ENCODE measurements at places on chromosomes 7 and 10.
A peak's percentile ranks its signal among the peaks of the same experiment; 100 is the strongest.

- DNase-seq, result no peak
- H3K4me3 ChIP-seq, result no peak overlapping the region
- no peak overlapping the region for H3K27ac ChIP-seq
- H3K36me3 ChIP-seq, result peaks cover 16% of the 10 kb centered on the region
Observed at GRCh38 chr7:16636555-16637101, 8.9 kb downstream of the ANKMY2 start.

DNA sequence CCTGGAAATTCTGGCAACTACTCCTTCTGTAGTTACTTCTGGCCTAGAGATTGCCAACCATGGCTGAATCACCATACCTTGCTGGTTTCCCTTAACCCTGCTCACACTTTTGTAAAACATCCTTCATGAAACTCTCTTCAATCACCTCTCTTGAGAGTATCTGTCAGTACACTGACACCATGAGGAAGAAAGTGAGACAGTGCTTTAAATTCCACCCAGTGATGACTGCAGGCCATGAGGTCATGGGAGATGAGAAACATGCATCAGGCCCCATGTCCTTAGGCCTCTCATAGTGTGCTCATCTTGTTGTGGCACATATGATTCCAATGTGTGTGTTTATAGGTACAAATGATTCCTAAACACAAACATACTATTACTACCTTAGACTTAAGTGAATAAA, 24.6 kb upstream of the NAMPT start:
- H3K27me3 ChIP-seq, result peaks cover 10% of the 10 kb centered on the region
- H3K36me3 ChIP-seq, result no peaks in the 10 kb centered on the region
- DNase-seq, result no peak

DNA sequence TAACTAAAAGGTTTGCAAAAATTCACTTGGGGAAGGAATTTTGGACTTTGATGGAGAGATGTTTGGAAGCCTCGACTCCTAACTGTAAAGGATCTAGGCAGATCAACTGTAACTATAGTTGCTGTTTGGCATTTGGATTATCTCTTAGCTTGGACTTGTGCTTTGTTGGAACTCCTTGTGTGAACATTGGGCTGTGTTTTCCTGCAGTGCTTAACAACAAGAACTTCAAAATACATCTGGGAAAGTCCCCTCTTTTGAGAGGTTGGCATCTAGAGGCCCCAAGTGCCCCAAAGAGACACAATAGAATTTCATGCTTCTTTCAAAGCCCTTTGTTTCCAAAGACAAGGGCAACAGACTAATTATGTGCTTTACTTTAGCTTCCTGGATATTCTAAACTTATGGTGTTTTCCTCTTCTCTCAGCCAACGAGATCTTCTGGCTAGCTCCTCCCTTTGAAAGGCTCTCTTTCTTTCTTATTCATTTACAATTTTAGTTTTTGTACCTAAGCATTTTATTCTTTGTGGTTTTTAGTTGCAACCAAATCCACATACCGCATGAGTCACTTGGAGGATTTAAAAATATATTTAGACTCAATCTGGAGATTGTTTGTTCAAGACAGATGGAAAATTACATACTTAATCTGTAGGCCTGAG, 11.6 kb downstream of the ABCA13 start:
- H3K4me3 ChIP-seq, result no peak overlapping the region
- no peaks in the 10 kb centered on the region for H3K4me1 ChIP-seq
- H3K27ac ChIP-seq, result no peak overlapping the region
- no peaks in the 10 kb centered on the region for H3K36me3 ChIP-seq
- H3K27me3 ChIP-seq, result no peaks in the 10 kb centered on the region

GRCh38 chr7:157496416-157497275, 159.8 kb downstream of the DNAJB6 start:
- no peak for DNase-seq
- H3K36me3 ChIP-seq, result peaks cover 6% of the 10 kb centered on the region
- H3K4me3 ChIP-seq, result no peak overlapping the region
- H3K27ac ChIP-seq, result no peak overlapping the region
- peaks cover 47% of the 10 kb centered on the region for H3K4me1 ChIP-seq

DNA sequence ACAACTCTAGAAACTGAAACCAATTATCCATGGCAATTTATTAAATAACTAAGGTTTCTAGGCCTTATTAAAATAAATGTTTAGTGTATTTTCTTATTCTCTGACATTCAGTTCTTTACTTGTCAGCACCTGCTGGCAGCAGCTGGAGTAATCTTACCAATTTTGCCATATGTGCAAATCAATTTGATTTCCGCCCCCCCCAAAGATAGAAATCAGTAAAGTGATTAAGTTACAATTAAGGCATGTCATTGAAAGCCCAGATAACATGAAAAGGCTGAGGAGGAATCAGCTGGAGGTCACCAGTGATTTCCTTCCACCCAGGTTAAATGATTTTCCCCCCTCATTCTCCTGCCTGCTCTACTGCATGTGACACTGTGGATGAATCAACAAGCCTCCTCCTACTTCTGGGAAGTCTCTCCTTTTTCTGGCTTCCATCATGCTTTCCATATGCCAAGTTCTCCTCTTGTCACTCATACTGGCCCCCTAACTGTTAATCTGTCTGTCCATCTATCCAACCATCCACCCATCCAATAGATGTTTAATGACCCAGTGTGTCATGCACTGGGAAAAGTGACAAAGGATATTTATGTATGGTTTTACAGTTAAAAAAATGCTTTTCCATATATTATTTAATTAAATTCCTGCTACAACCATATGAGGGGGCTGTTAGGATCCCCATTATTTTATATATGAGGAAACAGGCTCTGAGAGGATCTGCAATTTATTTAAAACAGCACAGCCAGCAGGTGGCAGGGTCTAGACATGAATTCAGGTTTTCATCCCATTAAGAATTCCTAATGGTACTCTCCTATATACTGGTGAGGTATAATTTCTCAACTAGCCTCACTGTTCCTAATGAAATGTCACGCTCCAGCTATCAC, 116.5 kb downstream of the ATXN7L1 start:
- H3K4me1 ChIP-seq, result peaks cover 23% of the 10 kb centered on the region
- H3K27ac ChIP-seq, result no peak overlapping the region
- H3K36me3 ChIP-seq, result no peaks in the 10 kb centered on the region
- H3K27me3 ChIP-seq, result no peaks in the 10 kb centered on the region

DNA sequence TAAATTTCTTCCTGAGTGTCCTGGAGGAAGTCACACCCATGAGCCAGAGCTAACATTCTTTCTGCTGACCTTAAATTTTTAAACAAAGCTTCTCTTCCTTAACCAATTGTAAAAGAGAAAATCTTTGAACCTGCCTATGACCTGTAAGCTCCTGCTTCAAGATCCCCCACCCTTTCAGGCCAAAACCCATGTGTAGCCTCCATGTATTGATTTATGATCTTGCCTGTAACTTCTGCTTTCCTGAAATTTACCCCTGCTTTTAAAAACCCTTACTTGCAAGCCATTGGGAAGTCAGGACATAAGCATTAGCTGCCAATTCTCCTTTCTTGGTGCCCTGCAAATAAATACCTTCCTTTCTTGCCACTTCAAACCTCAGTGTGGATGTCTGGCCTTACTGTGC, 68.5 kb upstream of the HECTD2 start:
- no peaks in the 10 kb centered on the region for H3K27me3 ChIP-seq
- DNase-seq, result no peak
- H3K36me3 ChIP-seq, result no peaks in the 10 kb centered on the region
- H3K4me1 ChIP-seq, result no peaks in the 10 kb centered on the region
- no peak overlapping the region for H3K4me3 ChIP-seq

GRCh38 chr10:60257767-60258428, 131.8 kb downstream of the ANK3 start:
- no peaks in the 10 kb centered on the region for H3K27me3 ChIP-seq
- no peaks in the 10 kb centered on the region for H3K36me3 ChIP-seq
- DNase-seq, result no peak
- H3K4me1 ChIP-seq, result peaks cover 1% of the 10 kb centered on the region

GRCh38 chr10:6313111-6313895, 110.6 kb downstream of the PFKFB3 start:
- H3K4me3 ChIP-seq, result no peak overlapping the region
- H3K4me1 ChIP-seq, result peaks cover 7% of the 10 kb centered on the region
- H3K27ac ChIP-seq, result no peak overlapping the region
- no peaks in the 10 kb centered on the region for H3K36me3 ChIP-seq

DNA sequence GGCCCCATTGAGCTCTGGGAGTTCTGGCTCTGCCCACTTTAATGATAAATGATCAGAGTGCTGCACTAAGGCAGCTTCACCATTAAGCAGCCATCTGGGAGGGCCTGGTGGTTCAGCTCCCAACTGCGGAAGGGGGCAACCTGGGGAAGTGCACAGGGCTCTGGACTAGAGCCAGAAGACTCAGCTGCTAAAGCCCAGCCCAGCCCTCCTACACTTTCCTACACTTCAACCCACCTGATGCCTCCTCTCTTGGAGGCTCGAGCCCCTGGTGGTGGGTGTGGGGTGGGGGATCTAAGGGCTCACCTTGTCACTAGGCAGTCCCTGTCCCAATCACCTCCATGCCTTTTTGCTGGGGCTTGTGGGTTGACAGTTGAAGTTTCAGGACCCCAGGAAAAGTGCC, 60.6 kb upstream of the ANTXRL start:
- H3K27ac ChIP-seq, result no peak overlapping the region
- no peaks in the 10 kb centered on the region for H3K27me3 ChIP-seq
- no peak overlapping the region for H3K4me3 ChIP-seq
- peaks cover 10% of the 10 kb centered on the region for H3K4me1 ChIP-seq
- H3K36me3 ChIP-seq, result peaks cover 6% of the 10 kb centered on the region
- peak; percentile 0 for DNase-seq

DNA sequence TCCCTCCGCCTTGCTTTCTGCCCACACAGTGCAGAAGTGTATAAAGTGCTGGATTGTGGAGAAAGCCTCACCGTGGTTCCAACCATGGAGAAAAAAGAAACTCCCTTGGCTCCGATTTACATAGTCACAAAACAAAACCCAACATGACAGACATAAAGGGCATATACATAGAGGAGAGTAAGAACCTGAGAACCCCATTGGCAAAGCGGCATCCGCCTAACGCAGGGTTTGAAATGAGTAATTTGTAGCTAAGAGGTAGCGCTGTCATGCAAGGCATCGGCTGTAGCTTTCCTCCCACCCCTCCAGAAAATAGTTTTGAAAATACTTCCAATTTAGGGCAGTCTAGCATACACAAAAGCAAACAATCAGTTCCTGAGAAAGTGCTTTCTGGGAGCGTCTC, 126.0 kb upstream of the NRBF2 start:
- no peaks in the 10 kb centered on the region for H3K36me3 ChIP-seq
- DNase-seq, result no peak
- no peak overlapping the region for H3K4me3 ChIP-seq
- H3K4me1 ChIP-seq, result peaks cover 19% of the 10 kb centered on the region
- H3K27ac ChIP-seq, result no peak overlapping the region

GRCh38 chr7:40499718-40500117, 364.9 kb downstream of the SUGCT start:
- H3K4me1 ChIP-seq, result no peaks in the 10 kb centered on the region
- H3K27me3 ChIP-seq, result no peaks in the 10 kb centered on the region
- DNase-seq, result no peak
- H3K36me3 ChIP-seq, result no peaks in the 10 kb centered on the region
- H3K27ac ChIP-seq, result no peak overlapping the region

DNA sequence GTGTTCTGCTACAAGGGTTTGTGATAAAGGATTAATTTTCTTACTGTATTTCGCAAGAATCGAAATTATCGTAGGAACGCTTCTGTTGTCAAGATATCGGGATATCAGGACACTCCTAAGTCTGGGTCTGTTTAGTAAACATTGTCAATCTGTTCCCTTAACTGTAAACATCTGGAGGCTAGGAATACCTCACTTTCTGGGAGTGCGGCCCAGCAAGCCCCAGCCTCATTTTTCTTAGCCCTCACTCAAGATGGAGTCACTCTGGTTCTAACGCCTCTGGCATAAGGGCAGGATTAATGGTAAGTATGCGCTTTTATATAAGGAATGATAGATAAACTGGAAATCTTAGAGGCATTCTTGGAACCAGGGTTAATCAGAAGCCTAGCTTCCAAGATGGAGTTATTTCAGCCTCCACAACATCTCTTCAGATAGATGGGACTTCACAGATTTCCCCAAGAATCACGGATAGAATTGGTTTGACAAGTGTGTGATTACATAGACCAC, 30.1 kb upstream of the CCL24 start:
- H3K27me3 ChIP-seq, result peaks cover 3% of the 10 kb centered on the region
- no peaks in the 10 kb centered on the region for H3K36me3 ChIP-seq
- H3K4me3 ChIP-seq, result no peak overlapping the region
- H3K4me1 ChIP-seq, result peaks cover 11% of the 10 kb centered on the region

- no peak overlapping the region for H3K27ac ChIP-seq
- peaks cover 57% of the 10 kb centered on the region for H3K4me1 ChIP-seq
- no peaks in the 10 kb centered on the region for H3K27me3 ChIP-seq
- no peak for DNase-seq
- H3K4me3 ChIP-seq, result no peak overlapping the region
Observed at GRCh38 chr7:45053401-45053800, 35.4 kb downstream of the NACAD start.

DNA sequence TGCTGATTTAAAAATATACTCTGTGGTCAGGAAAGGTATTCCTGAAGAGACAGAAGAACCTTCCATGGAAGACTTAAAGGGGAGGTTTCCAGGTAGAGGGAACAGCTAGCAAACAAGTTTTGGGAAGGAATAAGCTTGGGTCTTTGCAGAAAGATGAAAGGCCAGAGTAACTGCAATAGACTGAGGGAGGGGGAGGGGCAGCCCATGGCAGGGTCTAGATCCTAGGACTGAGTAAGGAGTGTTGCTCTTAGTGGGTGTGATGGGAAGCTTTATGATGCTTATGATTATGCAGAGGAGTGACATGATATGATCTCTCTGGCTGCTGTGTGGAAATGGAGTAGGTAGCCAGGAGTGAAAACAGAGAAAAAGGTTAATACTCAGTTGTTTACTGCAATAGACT, 90.0 kb upstream of the FEZF1 start:
- no peaks in the 10 kb centered on the region for H3K36me3 ChIP-seq
- no peak overlapping the region for H3K27ac ChIP-seq
- no peak for DNase-seq
- no peaks in the 10 kb centered on the region for H3K4me1 ChIP-seq
- H3K4me3 ChIP-seq, result no peak overlapping the region

- peaks cover 6% of the 10 kb centered on the region for H3K36me3 ChIP-seq
- no peak overlapping the region for H3K4me3 ChIP-seq
- peaks cover 1% of the 10 kb centered on the region for H3K4me1 ChIP-seq
Observed at GRCh38 chr10:103254538-103255325, 9.0 kb downstream of the RPEL1 start.

DNA sequence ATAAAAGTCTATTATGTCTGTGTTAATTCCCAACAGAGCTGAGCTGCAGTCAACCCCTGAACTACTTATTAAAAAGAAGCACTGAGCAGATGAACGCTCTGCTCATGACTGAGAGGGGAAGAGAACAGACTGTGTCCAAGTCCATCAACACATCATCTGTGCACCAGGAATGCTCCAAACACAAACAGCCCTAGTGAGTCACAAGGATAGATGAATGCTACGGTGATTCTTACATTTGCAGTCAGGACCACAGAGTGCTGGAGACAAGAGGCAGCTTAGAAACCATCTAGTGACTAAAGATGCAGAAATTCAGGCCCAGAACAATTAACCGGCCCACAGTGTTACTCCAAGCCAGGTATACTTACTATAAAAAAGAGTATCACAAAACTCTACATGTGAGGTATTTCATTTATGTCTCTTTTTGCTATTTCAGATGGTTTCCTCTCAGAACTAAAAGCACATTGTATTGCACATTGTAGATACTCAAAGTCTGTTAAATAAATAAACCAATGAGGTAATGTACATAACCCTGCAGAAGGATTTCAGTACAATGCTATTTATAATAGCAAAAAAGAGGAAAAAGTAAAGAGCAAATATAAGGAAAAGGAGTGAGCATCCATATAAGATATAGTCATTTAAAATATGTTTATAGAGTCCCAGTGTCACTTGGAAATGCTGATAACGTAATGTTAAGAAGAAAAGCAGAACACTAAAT, 159.2 kb downstream of the KCNMA1 start:
- H3K4me3 ChIP-seq, result no peak overlapping the region
- no peak for DNase-seq
- H3K4me1 ChIP-seq, result no peaks in the 10 kb centered on the region
- no peak overlapping the region for H3K27ac ChIP-seq
- peaks cover 3% of the 10 kb centered on the region for H3K27me3 ChIP-seq
- no peaks in the 10 kb centered on the region for H3K36me3 ChIP-seq

Data from activated naive CD8-positive, alpha-beta T cell treated with anti-CD3 and anti-CD28 coated beads, Interleukin-2, amount 50 U/mL, for 24 hours (primary cell).